LoVo (cell line): ENCODE measurements at places on chromosomes 12 and 14.

GRCh38 chr14:75088566-75089373 is 19.3 kb downstream of the ZC2HC1C start:
- DNase-seq, result peak; percentile 31

- no peak for DNase-seq
Observed at GRCh38 chr12:34121360-34121759, 99.1 kb downstream of the ALG10 start.

- no peak for DNase-seq
Observed at GRCh38 chr12:62698701-62699101, 232.1 kb downstream of the MON2 start.

GRCh38 chr12:120168337-120168736 is 26.2 kb downstream of the GCN1 start:
- DNase-seq, result no peak

- no peak for DNase-seq
Observed at GRCh38 chr12:40248034-40248433, 23.2 kb downstream of the LRRK2 start.

- DNase-seq, result no peak
Observed at GRCh38 chr14:21408147-21408546, 24.3 kb upstream of the SUPT16H start.
